Stimulated activated naive B cell treated with anti-CD40 and anti-IgM and Interleukin-4, amounts not matched to agents 10 μg/mL and 1 μg/mL and 100 μg/mL, for 72 hours (primary cell): ENCODE measurements at places on chromosomes 5 and 9.

DNA sequence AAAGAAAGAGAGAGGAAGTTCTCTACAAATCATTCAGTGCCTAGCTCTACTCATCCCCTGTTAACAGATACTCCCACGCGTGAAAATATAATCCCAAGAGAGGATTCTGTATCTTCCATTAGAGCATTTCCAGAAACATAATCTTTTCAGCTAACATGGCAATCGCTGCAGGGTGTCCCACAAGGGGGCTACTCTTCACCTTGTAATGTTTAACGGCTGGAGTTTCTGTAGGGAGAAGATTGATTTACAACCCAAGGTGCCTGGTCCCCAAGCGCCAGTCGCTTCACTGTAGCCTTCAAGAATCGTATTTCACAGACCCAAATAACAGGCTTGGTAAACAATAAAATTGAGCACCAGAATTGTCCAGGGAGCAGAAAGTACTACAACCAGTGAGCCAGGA, 318.7 kb downstream of the TLE1 start:
- no peak for DNase-seq

GRCh38 chr9:96661711-96662110, 6.6 kb upstream of the PRXL2C start:
- DNase-seq = no peak

DNA sequence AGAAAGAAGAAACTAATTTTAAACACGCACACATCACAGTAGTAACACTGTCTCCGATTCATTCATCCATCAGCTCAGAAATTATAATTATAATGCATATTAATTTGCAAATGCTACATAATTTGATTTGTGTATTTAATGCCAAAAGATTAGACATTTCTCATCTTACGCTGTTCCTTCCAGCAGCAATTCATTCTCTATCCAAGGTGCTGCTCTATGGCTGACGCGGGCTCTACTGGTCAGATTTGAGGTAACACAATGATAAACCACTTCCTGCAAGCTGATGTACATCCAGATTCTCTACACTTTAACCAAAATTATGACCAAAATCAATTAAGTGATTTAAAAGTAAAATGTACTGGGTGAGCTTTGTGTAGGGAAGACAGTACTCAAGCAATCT, 77.9 kb upstream of the ICE1 start:
- DNase-seq = no peak

- DNase-seq = no peak
Measured at GRCh38 chr9:137049544-137050449, 3.8 kb upstream of the NPDC1 start.

DNA sequence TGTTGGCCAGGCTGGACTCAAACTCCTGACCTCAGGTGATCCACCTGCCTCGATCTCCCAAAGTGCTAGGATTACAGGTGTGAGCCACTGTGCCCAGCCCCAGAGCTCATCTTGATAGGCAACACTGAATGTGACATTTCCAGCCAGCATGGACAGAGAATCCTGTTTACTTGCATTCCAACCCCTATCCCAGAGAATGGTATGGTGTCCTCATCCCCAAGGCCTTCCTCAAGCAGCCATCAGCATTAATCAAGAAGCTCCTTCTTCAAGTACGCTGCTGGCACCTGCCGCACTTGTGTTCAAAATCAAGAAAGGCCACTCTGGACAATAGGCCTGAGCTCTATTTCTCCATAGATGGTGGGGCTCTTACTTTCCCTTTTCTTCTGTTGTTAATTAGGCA, 40.2 kb downstream of the STARD4 start:
- DNase-seq = no peak
